Thyroid gland (tissue), 4 donors: ENCODE measurements at places on chromosomes 13 and 19.

GRCh38 chr19:17488593-17489391 lies 18.5 kb downstream of the SLC27A1 start:
- H3K27ac ChIP-seq = no peak overlapping the region
- H3K27me3 ChIP-seq = no peaks in the 10 kb centered on the region
- DNase-seq = peak; percentile 82
- H3K4me3 ChIP-seq = no peak overlapping the region
- no peaks in the 10 kb centered on the region for H3K4me1 ChIP-seq
- no peaks in the 10 kb centered on the region for H3K36me3 ChIP-seq

DNA sequence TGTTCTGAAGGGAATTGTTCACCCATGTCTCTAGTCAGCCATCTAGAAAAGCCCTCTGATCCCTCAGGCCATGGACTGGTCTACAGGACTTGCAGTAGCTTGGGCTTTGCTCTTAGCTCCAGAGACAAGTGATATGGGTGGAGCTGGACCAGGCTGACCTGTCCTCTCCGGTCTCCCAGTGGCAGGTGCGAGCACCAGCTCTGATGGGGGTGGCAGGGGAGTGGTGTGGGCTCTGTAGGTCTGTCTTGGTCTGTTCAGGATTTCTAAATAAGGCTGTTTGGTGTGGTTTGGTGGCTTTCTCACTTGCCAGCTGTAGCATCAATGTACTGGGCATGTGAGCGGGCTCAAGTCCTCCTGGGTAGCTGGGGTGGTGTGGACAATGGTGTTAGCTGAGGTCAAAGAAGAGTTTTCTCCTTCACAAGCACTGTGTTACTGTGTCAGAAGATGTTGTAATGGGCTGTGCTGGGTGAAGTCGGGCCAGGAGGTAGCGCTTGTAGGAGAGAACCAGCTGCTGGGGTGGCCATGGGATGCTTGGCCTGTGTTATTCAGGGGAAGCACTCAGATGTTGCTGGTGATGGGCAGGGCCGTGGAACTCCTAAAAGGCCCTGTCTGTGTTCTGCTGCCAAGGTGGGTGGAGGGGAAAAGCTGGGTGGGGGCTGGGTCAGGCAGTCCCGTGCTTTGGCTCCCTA lies 16.9 kb downstream of the GPC6 start:
- no peak overlapping the region for H3K4me3 ChIP-seq
- no peak overlapping the region for H3K27ac ChIP-seq
- H3K36me3 ChIP-seq = no peaks in the 10 kb centered on the region
- no peaks in the 10 kb centered on the region for H3K27me3 ChIP-seq
- H3K4me1 ChIP-seq = no peaks in the 10 kb centered on the region

DNA sequence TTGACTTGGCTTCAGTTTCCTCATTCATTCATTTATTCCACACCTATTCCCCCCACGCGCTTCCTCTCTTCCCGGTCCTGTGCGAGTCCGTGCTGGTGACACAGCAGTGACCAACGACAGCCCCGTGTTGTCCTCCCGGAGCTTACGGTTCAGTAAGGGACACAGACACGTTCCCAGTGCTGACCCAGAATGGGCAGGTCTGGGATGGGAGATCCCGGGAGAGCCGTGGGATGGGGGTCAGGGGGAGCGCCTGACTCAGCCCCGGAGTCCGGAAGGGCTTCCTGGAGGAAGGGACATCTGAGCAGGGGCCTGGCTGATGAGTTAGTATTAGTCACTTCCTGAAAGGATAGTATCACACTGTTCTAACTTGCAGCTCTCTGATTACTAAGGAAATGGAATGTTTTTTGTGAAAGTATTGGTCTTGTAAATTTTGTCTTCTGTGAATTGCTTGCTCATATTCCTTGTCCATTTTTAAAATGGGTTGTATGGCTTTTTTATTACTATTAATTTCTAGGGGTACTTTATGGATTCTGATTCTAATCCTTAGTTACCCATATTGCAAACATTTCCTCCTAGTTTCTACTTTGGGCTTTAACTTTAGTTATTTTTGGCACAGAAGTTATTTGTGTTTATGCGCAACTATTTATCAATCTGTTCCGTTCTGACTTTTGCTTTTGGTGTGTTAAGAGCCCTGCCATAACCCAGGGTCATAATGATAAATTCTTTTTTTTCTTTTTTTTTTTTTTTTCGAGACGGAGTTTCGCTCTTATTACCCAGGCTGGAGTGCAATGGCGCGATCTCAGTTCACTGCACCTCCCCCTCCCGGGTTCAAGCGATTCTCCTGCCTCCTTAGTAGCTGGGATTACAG lies 708 bp upstream of the ERCC1 start:
- peaks cover 29% of the 10 kb centered on the region for H3K4me1 ChIP-seq
- H3K27ac ChIP-seq = peak overlapping the region; percentile 88
- H3K27me3 ChIP-seq = no peaks in the 10 kb centered on the region

DNA sequence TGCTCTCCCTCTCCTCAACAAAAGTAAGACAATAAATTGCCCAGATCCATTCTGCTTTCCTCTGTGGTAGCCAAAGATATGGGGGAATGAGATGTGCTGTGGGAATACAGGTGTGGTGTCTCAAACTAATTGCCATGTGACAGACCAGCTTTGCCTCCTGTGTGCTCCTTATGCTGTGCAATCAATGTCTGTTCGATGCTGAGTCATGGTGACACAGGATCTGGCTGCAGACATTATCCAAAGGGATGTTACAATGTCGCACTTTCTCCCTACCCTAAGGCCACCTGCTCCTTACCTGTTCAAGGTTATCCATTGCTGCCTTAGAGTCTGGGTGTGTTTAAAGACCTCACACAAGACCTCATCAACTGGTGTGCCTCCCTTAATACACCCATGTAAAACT lies 32.5 kb downstream of the FGF14 start:
- H3K4me3 ChIP-seq = no peak overlapping the region
- H3K36me3 ChIP-seq = no peaks in the 10 kb centered on the region
- no peak for DNase-seq

DNA sequence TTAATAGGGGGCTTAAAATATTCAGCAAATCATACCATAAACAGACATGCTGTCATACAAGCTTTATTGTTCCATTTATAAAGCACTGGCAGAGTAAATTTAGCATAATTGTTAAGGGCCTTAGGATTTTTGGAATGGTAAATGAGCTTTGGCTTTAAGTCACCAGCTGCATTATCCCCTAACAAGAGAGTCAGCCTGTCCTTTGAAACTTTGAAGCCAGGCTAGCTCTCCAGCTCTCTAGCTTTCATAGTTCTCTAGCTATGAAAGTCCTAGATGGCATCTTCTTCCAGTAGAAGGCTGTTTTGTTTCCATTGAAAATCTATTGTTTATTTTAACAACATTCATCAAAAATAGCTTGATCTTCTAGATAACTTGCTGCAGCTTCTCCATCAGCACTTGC lies 420.8 kb upstream of the GPC6 start:
- no peaks in the 10 kb centered on the region for H3K4me1 ChIP-seq
- DNase-seq = no peak
- peak overlapping the region; percentile 2 for H3K27ac ChIP-seq
- H3K4me3 ChIP-seq = peak overlapping the region; percentile 15
- no peaks in the 10 kb centered on the region for H3K27me3 ChIP-seq

- no peak for DNase-seq
- H3K4me1 ChIP-seq = peaks cover 18% of the 10 kb centered on the region
- H3K36me3 ChIP-seq = no peaks in the 10 kb centered on the region
- H3K4me3 ChIP-seq = no peak overlapping the region
- no peak overlapping the region for H3K27ac ChIP-seq
Measured at GRCh38 chr19:35872180-35872579, 3.8 kb downstream of the APLP1 start.

GRCh38 chr13:94065741-94066140 lies 413.7 kb downstream of the DCT start:
- no peaks in the 10 kb centered on the region for H3K27me3 ChIP-seq
- no peak overlapping the region for H3K27ac ChIP-seq
- H3K36me3 ChIP-seq = no peaks in the 10 kb centered on the region
- no peak for DNase-seq

- no peak overlapping the region for H3K27ac ChIP-seq
- DNase-seq = no peak
- peaks cover 33% of the 10 kb centered on the region for H3K36me3 ChIP-seq
- H3K27me3 ChIP-seq = no peaks in the 10 kb centered on the region
- peaks cover 5% of the 10 kb centered on the region for H3K4me1 ChIP-seq
Measured at GRCh38 chr19:39823686-39824085, 10.3 kb downstream of the DYRK1B start.

GRCh38 chr13:42280537-42280936 lies 8.6 kb downstream of the AKAP11 start:
- no peaks in the 10 kb centered on the region for H3K36me3 ChIP-seq
- no peaks in the 10 kb centered on the region for H3K4me1 ChIP-seq
- no peak overlapping the region for H3K27ac ChIP-seq
- H3K27me3 ChIP-seq = no peaks in the 10 kb centered on the region

DNA sequence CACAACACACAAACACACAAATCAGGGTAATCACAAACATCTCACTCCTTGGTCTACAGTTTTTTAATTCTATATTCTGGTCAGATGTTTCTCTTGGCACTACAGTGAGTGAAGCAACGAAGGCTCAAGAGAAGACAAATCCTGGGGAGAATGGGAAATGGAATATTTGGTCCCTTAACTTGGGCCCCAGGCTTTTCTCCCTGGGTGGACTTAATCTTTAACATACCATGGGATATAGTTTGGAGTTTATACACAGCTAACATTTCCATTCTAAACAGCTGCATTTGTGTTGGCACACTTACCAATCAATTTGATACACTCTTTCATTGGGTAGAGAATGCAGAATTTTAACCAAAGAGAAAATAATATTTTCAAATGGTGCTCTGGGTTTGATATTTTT lies 1132.6 kb upstream of the SLC10A2 start:
- no peaks in the 10 kb centered on the region for H3K27me3 ChIP-seq
- H3K4me1 ChIP-seq = no peaks in the 10 kb centered on the region
- no peak overlapping the region for H3K27ac ChIP-seq

- no peak for DNase-seq
- no peaks in the 10 kb centered on the region for H3K4me1 ChIP-seq
- no peak overlapping the region for H3K27ac ChIP-seq
- H3K4me3 ChIP-seq = no peak overlapping the region
- H3K27me3 ChIP-seq = no peaks in the 10 kb centered on the region
Measured at GRCh38 chr13:85093808-85094207, 705.4 kb downstream of the SLITRK6 start.

GRCh38 chr19:44708940-44709339 lies 10.0 kb downstream of the CEACAM16 start:
- no peaks in the 10 kb centered on the region for H3K36me3 ChIP-seq
- no peak overlapping the region for H3K27ac ChIP-seq
- H3K4me3 ChIP-seq = no peak overlapping the region
- DNase-seq = no peak
- peaks cover 8% of the 10 kb centered on the region for H3K4me1 ChIP-seq

DNA sequence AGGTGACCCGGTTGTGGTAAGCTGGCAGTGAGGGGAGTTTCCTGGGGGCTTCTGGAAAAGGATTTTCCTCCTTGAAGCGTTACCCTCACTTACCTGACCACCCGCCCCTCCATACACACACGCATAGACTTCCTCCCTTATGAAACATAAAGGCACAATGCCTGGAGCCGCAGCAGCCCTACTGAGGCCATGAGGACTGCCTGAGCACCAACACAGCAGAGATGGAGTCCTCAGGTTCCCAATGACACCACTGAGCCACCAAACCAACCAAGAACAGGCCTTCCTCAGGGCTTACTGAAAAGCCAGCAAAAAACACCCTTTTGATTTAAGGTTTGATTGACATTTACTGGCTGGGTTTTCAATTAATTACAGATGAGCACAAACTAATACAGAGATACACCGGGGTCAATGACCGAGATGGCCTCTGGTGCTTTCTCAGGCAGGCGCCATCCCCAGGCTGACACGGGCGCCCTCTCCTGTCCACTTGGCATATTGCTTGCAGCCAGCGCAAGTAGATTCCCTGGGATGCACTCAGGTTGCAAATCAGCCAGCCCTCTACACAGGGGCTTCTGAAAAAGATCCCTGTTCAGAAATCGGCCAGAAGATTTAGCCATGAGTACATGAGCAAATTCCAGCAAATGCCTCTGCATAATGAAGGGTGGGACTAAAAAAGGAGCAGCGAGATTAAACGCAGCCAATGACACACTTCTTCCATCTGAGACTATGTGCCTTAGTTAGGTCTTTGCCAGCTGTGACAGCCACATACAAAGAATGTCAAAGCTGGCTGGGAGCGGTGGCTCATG lies 14.8 kb downstream of the OPA3 start:
- H3K27me3 ChIP-seq = no peaks in the 10 kb centered on the region
- no peak overlapping the region for H3K27ac ChIP-seq
- no peaks in the 10 kb centered on the region for H3K4me1 ChIP-seq
- H3K4me3 ChIP-seq = no peak overlapping the region
- peak; percentile 56 for DNase-seq
